ENCODE measurements at places on chromosomes 7 and 10.
A peak's percentile ranks its signal among the peaks of the same experiment; 100 is the strongest.

DNA sequence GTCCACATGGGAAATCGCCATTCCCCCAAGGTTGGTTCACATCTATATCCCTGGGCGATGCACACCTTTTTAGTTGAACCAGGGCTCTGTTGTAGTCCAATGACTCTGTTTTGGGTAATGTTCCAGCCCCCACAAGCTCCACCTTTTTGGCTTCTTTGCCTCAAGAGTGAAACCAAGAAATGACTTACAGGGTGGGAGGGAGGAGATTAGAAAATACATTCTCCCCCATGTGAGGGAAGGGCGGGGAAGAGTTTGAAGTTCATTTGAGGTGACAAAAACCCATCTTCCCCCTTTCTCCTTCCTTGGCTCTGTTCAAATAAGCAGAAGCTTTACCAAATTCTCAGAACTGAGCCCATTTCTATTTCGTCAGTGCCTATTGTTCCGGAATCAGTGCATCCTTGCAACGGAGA, 82.8 kb downstream of the GATA3 start:
- peak; percentile 8 for DNase-seq

GRCh38 chr10:978826-979421, 9.3 kb upstream of the GTPBP4 start:
- no peak for DNase-seq

- no peak for DNase-seq
Measured at GRCh38 chr10:62012318-62012717, 110.8 kb downstream of the ARID5B start.

- no peak for DNase-seq
Measured at GRCh38 chr7:155412416-155413253, 45.3 kb upstream of the EN2 start.

DNA sequence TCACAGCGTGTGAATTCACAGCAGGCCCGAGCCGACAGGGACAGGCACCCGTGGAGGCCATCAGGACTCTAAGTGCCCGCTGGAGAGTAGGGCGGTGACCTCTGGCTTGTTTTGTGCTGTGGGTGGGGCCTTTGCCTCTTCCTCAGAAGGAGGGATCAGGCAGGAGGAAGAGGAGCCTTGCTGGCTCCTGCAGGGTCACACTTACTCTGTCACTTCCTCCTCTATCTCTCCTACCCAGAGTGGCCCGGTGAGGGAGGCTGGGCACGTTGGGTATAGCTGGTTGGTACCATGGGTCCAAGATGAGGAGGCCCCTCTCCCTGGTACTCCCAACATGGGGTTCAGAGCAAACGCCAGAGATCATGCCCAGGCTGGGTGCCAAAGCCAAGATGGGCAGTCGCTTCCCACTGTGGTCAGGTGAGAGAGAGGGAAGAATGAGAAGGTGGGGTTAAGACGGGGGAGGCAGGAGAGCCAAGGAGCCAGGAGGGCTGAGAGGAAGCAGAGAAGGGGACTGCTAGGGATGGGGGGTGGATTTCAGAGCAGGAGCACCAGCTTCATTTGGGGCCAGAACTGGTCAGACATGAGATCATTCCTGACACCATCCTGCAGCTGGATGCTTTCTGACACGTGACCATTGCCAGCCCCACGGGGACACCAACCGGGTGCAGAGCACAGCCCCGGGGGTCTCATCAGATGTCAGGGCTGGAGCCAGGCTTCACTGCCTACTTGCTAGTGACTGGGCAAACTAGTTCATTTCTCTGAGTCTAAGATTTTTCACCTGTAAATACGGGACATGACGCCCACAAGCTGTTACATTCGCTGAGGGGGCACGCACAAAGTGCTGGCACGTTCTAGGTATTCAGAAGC, 54.8 kb upstream of the CACUL1 start:
- no peak for DNase-seq

GRCh38 chr10:122515588-122516231, 44.8 kb upstream of the DMBT1 start:
- peak; percentile 62 for DNase-seq

GRCh38 chr10:122285506-122286444, 14.7 kb downstream of the BTBD16 start:
- no peak for DNase-seq

DNA sequence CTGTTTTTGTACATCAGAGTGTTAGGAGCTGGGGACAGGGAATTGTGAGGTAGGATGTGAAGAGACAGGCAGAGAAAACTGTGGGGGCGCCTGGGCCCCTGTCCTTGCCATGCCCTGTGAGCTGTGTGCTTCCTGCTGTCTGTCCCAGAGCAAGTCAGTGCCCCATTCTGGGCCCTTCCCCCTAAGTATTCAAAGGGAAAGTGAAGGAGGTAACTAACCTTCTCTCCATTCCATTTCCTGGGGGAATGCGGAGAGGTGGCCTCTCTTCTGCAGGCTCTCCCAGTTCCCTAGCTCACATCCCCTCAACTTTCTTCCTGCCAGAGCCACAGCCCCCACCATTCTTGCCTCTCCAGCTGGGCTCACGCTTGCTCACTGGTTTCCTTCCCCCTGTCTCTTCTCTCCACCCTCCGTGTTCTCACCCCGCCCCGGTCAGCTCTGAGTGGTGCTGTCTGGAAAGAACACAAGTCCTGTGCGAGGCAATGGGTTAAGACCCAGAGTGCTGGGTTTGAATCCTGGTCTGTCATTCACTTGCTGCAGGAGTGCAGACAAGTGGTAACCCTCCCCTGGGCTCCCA, 9.7 kb upstream of the VSIR start:
- DNase-seq: no peak

DNA sequence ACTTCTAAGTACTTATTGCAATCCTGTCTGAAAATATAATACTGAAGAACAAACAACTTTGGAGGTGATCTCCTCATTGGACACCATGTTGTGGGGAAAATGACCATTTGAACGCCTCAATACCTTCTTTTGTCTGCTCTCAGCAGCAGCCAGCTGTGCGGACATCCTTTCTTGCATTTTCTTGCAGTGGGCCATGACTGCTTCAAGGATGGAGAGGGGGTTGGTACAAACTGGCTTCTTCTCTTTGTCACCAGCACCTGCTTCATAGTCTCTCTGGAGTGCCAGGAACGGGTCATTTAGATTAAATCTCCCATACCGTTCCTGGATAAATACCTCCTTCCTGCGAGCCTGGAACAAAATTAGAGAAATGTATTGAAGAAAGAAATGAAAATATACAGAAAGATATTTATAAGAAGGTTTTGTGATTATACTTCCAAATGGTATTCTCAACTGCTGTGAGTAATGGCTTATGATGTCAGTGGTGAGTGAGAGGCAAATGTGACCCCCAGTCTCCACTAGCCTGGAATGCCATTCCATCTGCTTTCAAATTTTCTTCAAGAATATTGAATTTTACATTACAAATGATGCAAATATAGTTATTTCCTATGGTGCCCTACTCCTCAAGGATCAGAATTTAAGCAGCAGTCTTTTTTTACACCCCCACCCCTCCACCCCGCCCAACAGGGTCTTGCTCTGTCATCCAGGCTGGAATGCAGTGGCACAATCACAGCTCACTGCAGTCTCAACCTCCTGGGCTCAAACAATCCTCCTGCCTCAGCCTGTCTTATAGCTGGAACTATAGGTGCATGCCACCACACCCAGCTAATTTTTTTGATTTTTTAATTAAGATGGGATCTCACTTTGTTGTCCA, 62.4 kb downstream of the CTTNBP2 start:
- DNase-seq: no peak

DNA sequence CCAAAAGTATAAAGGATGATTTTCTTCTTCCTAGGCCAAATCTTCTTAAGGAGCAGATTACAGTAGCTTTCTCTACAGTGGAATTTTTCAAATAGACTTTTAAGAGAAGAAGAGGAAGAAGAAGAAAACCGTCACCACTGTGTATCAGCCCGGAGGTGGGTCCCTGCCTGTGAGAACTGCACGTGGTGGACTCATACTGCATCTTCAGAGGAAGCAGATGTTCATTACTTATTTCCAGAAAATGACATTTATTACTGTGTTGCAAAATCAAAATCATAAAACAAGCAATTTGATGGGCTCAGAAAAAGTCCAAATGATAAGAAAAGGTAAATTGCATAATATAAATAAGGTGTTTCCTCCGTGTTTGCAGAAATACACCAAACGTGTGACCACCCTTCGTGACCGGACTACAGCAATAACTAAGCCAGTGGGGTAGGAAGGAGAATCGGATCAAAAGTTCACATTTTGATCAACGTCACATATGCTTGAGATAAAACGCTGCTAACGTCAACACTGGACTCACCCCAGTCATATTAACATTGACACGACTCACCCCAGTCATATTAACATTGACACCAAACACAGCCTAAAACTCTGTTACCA, 179.2 kb downstream of the PTPRN2 start:
- DNase-seq: no peak

GRCh38 chr7:7134046-7134445, 48.3 kb upstream of the C1GALT1 start:
- DNase-seq: no peak

- no peak for DNase-seq
Measured at GRCh38 chr10:47454008-47454779, 29.7 kb downstream of the ANXA8 start.

DNA sequence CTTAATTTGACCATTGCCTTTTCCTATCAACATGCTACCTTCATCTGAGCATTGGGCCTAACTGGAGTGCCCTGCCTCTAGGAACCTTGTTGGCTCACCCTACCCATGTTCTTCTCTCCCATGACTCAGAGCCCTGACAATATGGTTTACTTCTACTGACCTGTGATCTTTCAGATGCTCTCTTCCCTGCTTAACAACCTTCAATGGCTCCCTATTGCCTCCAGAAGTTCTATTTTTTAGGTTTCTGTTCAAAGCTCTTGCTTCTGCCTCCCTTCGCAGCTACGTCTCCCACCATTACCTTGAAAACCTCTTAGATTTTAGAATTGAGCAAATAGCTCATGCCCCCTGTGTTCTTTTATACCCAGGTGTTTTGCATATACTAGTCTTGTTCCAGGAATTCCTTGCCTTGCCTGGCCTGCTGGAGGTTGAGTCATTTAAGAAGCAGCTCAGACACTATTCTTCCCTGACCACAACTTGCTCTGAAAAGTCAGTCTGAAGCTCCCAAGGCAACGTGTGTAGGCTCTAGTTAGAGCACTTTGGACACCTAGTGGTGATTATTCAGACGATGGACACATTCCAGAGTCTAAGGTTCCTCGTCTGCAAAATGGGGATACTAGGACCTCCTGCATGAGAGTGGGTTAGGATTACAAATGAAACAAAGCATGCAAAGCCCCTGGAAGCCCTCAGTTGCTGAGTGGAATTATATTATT, 64.4 kb upstream of the EMX2 start:
- no peak for DNase-seq

DNA sequence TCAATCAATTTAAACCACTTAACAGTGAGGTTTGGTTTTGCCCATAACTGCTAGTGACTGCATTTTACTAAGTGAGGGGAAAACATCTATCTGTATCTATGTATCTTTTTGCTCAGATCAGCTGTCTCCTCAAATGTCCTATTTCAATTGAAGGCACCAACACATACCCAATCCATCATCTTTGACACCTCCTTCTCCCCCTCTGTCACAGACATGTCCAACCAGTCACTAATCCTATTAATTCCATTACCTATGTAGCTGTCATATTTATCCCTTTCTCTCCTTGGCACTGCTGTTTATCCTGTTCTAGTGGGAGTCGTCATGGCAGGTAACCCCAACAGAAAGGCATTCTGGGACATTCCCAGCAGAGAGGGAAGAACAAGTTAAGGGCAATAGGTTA, 975.2 kb upstream of the AUTS2 start:
- DNase-seq: no peak

DNA sequence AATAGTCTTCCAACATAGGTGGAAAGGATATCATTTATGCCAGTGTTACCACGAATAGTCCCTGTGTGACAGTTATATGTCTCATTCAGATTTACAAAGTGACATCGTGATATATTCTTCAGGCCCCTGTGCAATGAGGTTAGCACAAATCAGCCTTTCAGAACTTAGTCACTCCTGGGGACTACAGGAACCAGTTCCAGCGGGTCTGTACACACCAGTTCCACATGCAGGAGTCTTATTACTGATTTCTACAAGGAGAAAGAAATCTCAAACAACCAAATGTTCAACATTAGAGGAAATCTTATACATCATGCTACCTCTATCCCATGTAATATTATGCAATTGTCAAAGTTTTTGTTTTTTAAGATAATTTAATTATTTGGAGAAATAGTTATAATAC, 4.4 kb upstream of the WDR91 start:
- no peak for DNase-seq

DNA sequence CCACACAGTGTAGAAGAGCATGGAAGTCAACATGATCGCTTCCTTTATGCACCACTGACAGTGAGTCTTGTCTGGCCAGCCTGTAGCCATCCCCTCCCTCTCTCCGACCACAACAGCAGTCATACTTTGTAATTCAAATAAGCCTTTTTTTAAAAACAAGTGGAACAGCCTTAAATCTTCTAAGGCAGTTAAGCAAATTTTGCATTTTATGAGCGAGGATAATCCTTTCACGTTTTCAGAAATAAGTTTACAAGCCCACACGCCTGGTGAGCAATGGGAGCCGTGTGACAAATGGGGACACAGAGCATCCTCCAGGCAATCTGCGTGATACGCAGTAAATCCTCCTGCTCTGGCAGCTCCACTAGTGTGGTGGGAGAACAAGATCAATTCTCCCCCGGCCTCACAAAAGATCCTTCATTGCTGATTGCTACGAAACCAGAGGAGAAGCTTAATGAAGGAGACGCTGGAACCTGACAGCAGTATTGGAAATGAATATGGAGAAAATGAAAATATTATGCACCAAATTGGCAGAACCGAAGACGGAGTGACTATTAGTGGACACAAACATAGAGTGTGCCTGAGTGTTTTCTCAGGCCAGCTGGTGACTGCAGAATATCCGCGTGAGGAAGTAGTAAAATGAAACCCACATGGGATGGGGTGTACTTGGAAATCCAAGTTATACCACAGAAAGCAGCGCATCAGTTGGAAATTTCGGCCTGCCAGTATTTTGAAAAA, 104.2 kb upstream of the CDCA7L start:
- DNase-seq: no peak

DNA sequence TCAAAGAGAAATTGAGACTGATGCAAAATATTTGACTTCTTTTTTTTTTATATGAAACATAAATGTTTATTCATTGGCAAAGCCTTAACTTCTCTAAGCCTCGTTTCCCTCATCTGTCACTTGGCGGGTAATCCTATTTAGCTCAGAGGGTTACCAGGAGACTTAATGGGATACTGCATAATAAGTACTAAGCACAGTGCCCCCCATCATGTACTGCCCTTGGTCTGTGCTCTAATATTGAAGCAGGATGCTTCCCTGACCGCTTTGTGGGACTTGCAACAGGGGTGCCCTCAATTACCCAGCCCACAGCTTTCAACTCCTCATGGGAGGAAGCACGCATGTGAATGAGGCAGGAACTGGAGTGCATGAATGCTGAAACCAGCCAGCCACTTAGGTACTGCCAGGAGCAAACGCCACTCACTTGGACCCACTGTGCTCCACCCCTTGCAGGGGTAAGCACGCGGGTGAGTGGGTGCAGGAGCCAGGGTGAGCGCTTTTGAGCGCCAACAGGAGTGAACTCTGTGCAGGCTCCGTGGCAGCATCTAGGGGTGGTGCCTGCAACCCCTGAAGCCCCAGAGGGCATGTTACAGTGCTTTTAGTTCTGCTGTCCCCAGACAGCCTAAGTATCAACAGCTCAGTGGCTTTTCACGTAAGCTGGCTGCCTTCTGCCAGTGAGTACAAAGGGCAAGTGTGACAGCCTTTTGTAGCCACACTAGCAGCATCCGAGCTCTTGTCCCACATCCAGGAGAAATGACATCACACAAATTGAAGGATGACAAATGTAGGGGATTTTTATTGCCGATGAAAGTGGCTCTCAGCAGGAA, 209.8 kb upstream of the C7orf33 start:
- DNase-seq: no peak
